ENCODE measurements at places on chromosomes 6 and 20.

DNA sequence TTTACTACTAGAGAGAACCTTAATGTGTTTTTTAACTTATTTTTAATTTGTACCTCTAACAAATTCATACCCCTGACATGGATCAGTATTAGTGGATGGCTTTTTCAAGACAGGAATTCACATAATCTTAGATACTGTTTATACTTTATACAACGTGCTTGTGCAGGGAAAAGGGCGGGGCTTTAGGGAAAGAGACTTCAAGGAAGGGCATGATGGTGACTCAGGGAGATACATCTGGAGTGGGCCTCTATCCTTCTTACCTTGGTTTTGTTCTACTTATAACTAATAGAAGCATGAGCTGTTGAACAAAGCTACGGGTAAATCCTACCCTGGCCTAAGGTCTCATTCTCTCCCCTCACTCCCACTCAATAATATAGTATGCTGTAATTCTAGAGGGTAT lies 160.8 kb downstream of the C6orf58 start:
- DNase-seq: no peak

DNA sequence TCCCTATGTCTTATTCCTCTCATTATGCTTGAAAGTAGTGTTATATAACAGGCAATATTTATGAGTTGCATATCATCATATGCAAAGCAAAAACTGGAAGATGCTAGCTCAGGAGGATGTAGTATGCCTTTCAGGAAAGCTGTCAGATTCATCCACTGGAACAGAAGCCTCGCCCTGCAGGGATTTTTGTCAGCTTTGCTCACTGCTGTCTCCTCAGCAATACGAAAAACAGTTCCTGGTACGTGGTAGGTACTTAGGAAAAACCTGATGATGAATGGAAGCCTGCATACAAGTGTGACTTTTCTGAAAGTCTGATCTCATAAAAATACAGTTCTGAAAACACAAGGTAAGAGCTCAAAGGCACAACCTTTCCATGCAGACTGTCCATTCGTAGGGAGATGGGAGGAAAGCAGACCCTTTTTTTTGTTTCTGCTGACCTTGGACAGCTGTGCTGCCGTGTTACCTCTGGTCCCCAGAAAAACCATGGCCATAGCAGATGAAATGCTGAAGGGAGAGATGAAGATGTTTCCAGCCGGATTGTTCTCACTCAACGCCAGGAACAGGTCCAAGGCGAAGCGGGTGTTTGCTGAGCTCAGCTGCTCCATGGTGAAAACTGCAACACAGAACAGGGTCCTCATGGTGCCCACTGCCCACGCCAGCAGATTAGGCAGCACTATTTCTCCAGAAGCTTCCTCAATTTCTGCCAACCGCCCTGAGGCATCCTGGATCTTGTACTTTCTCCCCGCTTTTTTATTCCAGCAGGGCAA lies 1.5 kb downstream of the SERPINB1 start:
- DNase-seq: no peak

- no peak for DNase-seq
These were observed 14.9 kb downstream of the RCAN2 start for GRCh38 chr6:46476301-46476700.

DNA sequence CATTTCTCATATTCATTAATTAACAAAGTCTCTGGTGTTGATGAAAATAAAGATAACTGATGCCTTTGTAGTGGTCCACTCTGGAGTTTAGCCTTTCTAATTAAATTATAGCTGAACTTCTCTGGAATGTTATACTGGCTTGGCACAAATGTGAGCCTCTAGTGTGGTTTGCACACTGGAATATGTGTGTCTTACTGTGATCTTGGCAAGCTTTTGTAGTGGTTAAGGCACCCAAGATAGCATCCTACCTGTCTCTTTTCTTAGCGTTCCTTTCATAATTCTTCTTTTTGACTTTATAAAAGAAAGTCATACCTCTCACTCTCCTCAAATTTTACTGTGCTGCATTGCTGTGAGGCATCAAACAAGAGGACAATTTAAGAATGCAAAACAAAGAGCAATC lies 107.4 kb downstream of the UTRN start:
- no peak for DNase-seq

DNA sequence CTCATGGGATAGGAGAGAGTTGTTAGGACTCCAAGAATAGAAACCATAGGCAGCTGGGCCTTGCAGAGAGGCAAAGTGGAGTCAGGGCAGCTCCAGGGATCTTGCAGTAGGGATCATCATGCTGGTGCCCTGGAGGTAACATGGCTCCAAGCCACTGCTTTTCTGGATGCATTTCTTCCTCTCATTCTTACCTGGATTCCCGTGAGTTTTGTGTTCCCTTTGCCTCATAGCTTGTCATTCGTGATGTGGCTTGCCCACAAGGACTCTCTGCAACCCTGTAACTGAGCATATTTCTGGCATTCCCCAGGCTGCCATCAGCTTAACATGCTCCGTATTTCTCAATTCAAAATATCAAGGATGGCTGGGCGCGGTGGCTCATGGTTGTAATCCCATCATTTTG lies 5.3 kb downstream of the NHLRC1 start:
- no peak for DNase-seq

DNA sequence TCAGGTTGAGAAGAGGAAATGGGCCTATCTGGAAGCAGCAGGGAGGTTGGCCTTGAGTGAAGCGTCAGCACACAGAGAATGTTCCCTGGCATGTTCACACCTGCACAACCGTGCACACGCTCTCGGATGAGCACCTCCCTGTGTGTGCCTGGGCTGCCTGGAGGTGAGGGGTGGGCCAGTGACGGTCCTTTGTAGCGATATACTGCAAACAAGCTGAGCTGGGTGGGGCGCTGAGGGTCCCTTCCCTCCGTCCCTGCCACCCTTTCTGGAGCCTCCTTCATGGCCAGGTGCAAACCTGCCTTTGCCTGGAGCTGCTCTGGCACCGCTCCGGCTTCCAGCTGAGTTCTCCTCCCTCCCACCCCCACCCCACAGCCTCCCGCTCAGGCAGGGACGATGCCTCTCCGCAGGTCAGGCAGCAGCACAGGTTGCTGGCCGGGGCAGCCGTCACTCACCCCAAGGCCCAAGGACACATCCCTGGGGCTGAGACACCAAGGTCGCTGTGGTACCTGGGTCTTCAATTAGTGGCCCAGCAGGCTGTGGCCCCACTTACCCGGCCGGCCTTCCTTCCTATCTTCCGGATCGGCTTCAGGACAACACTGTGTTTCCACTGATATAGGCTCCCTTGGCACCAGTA lies 111.6 kb downstream of the ERMARD start:
- no peak for DNase-seq

DNA sequence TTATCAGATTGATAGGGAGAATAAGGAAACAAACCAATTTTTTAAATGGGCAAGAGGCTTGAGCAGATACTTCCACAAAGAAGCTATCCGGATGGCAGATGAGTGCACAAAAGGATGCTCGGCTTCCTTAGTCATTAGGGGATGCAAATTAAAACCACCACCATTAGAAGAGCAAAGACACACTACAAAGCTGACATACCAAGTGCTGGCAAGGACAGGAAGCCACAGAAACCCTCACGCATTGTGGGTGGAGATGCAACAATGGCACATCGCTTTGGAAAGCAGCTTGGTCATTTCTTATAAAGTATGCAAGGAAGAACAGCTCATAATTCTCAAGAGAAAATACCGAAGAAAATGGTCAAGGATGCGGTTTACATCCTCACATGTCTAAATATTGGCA lies 19.8 kb downstream of the BFSP1 start:
- no peak for DNase-seq

DNA sequence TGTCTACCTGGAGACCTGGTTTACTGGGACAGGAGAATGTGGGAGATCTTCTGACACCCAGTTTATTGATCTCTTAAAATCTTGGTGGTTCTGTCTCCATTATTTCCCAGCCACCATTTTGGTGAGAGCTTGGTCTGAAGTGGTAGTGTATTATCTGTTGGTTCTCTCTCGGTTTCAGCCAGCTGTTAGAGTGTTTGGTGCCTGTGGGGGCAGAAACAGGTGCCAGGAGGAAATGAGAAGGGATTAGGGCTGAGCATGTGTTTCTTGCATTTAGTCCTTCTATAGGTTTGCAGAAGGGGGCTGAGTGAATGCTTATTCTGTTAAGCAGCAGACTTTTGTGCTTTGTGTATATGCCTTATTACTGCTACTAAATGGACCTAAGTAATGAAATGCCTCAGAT lies 9.6 kb downstream of the JARID2 start:
- no peak for DNase-seq

- no peak for DNase-seq
These were observed 192.3 kb upstream of the RIN2 start for GRCh38 chr20:19565736-19566135.

DNA sequence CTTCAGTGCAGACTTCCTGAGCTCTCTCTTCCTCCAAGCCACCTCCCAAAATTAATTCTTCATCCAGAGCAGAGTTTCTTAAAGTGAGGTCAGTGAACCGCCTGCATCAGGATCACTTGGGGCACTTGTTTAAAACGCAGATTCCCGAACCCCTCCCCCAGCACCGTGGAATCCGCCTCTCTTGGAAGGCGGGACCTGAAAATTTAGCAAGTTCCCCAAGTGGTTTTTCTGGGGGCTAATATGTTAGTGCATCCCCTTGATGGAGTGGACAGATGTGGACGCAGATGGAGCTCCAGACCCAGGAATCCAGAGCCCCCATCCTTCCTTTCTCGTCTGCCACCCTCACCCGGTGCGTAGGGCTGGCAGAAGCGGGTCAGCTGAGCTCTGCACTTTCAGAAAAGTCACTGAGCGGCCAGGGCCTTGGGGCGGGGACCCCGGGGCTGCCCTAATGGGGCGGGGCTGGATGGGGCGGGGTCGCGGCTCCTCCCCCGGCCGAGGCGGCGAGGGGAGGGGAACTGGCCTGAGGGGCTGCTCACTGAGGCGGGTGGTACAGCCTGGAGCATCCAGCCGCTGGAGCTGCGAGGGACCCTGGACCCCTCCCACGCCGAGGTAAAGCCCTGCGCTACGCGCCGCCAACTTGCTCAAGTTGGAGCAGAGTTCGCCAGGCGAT lies at the start of the genes DEFB124 and REM1:
DEFB124 (minus strand) TSS at position 370 of the 670 bp plus-strand sequence. CDS start 2,114 bp downstream, outside the sequence.
REM1 (plus strand) TSS at position 531 of the 670 bp plus-strand sequence. CDS start 1,158 bp downstream, outside the sequence.
- DNase-seq: no peak

DNA sequence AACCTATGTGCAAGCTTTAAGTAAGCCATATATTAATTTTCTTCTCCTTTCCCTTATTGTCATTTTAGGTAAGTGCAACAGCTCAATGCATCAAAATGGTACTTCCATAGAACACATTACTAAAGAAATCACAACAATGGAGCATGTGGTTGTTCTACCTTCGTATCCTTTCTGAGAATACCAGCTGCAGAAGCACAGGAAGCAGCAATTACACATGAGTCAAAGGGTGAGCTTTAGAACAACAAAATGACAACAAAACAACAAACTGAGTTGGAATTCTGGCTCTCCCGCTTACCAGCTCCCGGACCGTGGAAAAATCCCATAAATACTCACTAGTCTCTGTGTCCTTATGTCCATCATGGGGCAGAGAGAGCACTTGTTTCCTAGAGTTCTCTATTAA lies 108.9 kb downstream of the BCAS1 start:
- no peak for DNase-seq

- DNase-seq: no peak
These were observed 131.6 kb downstream of the OGFRL1 start for GRCh38 chr6:71420095-71420692.

Data from activated CD4-positive, alpha-beta T cell treated with anti-CD3 and anti-CD28 coated beads, Interleukin-2, amount 50 U/mL, for 24 hours (primary cell).